ENCODE measurements at places on chromosomes 5 and 9.

DNA sequence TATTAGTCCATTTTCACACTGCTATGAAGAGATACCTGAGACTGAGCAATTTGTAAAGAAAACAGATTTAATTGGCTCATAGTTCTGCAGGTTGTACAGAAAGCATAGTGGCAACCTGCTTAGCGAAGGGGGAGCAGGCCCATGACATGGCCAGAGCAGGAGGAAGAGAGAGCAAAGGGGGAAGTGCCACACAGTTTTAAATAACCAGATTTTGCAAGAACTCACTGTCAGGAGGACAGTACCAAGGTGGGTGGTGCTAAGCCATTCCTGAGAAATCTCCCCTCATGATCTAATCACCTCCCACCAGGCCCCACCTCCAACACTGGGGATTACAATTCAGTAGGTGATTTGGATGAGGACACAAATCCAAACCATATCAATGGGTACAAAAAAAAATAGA, 16.8 kb upstream of the PCSK5 start:
- DNase-seq: no peak

DNA sequence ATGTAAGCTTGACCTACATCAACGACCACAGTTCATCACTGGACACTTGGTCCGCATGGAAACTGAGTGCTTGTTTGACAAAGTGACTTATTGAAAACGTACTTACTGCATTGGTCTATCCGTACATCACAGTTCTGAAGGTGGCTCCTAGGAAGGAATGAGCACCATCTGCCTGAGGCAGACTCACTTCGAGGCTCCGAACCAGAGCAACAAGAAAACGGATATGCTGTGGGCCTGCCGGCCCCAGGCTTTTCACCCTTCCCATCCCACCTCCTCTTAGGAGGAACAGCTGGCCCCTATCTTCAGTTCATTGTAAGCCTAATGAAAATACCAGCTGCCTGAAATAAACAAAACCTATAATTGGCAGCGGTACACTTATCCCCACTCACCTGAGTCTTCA, 67.2 kb upstream of the TSLP start:
- DNase-seq: no peak

- DNase-seq: no peak
Measured at GRCh38 chr9:69180670-69181069, 6.6 kb downstream of the TJP2 start.

- DNase-seq: peak; percentile 35
Measured at GRCh38 chr5:17203329-17204132, 13.9 kb upstream of the BASP1 start.

DNA sequence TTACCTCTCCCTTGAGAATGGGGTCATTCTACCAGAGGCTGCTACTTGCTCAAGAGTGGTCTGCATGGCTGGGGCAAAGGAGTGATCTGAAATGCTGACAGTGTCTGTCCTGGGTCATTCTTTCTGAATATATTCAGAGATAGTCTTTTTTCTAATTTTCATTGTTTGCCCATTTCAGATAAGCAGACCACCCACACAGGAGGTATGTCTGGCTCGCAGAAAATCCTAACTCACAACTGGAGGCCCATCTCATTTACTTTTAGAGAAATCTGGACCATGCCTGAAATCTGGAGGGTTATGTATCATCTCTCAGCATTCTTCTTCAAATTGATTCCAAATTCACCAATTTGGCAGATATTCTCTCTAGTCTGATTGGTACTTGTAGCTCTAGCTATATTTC, 227.6 kb downstream of the SEC61B start:
- DNase-seq: no peak

GRCh38 chr5:144189800-144190429, 19.2 kb downstream of the KCTD16 start:
- no peak for DNase-seq

DNA sequence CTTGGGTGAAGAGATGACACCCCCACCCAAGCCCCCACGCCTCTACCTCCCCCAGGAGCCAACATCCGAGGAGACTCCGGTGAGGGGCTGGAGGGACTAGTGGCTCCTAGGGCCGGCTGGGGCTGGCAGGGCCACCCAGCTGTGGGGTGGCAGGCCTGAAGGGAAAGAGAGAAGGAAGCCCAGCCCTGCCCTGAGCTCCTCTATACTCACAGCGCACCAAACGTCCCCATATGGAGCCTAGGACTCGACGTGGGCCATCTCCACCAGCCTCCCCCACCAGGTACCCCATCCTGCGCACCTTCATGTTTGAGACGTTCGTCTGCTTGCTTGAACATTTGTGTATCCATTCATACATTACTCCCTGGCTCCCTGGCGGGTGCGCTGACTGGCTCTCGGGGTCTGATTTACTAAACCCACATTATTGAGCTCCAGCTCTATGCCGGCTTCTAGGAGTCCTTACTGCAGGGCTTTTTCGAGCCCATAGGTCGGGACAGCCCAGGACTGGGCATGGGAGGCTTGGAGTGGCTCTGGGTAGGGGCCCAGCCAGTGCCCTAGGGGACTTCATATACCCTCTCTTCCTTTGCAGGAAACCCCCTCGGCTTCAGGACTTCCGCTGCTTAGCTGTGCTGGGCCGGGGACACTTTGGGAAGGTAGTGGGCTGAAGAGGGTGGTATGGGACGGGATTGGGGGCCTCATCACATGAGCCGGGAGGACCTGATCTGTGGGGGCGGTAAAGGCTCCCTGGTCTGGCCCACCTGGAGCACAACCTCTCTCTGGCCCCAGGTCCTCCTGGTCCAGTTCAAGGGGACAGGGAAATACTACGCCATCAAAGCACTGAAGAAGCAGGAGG, 9.1 kb downstream of the ZDHHC12 start:
- DNase-seq: no peak

- DNase-seq: no peak
Measured at GRCh38 chr9:84354035-84354434, 13.5 kb upstream of the SLC28A3 start.
